ENCODE measurements at places on chromosomes 6 and 20.
A peak's percentile ranks its signal among the peaks of the same experiment; 100 is the strongest.

DNA sequence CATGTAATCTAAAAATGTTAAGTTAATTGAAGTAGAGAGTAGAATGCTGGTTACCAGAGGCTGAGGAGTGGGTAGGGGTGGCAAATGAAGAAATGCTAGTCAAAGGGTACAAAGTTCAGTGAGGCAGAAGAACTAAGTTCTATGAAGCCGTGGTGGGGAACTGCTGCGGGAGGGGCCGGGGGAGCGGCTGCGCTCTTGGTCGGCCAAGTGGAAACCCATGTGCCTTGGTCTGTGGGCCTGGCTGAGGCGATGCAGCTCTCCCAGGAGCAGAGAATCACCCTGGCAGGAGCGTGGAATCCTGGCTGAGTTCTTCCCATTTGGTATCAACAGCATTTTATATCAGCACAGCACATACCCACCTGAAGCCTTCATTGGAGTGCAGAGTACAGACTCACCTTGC lies 22.3 kb downstream of the TTLL2 start:
- DNase-seq, result no peak

DNA sequence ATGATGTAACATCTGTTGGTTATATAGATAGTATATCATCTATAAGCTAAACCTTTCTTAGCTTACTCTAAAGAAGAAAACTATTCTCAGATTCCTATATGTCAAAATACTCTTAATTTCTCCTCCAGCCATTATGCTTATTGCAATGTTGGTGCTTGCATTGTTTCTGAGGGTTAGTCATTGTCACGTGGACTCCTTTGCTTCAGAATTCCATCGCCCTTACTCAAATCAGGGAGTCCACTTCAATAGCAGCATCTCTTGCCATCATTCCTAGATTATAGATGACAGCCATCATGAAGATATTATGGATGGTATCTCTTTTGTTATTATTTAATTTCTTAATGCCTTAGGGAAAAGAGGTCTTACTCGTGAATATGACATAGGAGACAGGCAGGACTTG lies 776.1 kb downstream of the TENT5A start:
- DNase-seq, result no peak

DNA sequence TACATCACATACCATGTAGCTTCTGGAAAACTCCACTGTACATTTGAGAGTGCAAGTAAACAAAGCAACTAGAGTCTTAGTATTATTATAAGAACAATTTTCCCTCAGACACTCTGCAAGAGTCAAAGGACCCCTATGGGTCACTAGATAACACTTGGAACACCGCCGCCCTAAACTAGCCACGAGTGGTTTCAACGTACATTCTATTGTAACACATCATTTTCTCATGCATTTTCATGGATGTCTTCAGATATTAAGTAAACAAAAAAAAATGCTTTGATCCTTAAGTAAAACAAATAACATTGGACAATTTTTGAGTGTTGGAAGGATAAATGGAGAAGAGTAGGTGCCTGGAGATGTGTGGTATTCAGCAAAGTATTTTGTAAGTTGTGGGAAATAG lies 3.2 kb upstream of the RNF146 start:
- no peak for DNase-seq

GRCh38 chr6:26199773-26200764 lies 112.8 kb downstream of the HFE start:
- DNase-seq, result no peak

GRCh38 chr6:100023798-100024197 lies 29.8 kb upstream of the MCHR2 start:
- no peak for DNase-seq

GRCh38 chr6:105380634-105381033 lies 22.2 kb downstream of the PREP start:
- no peak for DNase-seq

GRCh38 chr20:47361057-47361915 lies 4.8 kb upstream of the ZMYND8 start:
- no peak for DNase-seq

GRCh38 chr6:1123386-1124375 lies 188.2 kb upstream of the FOXQ1 start:
- DNase-seq, result no peak

DNA sequence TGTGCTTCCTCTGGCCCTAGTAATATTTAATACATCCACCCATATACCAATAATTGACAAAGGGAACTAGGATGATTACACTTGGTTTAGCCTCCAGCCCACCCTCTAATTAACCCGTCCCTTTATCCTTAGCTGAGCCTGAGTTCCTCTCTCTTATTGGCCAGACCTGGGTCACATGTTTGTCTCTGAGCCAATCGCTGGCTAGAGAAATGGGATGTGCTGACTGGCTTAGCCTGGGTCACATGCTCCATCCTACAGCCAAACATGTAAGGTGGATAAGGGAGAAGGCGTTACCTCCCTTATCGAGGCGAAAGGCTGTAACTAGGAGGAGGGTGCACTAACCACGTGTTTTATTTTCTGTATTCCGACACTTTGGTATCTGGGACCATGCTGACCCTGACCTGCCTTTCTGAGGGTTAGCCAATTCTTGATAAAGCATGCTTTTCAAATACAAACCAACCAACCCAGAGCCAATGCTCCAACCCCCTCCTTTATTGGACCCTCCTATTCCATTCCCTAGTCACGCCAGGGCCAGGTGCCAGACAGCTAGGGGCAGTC lies 262.7 kb downstream of the PREX1 start:
- no peak for DNase-seq

GRCh38 chr6:152697634-152698033 lies at the start of gene MYCT1:
Gene MYCT1, plus strand, starts transcription at chr6:152697897. Its CDS starts 6 bp downstream, at chr6:152697903.
- no peak for DNase-seq

DNA sequence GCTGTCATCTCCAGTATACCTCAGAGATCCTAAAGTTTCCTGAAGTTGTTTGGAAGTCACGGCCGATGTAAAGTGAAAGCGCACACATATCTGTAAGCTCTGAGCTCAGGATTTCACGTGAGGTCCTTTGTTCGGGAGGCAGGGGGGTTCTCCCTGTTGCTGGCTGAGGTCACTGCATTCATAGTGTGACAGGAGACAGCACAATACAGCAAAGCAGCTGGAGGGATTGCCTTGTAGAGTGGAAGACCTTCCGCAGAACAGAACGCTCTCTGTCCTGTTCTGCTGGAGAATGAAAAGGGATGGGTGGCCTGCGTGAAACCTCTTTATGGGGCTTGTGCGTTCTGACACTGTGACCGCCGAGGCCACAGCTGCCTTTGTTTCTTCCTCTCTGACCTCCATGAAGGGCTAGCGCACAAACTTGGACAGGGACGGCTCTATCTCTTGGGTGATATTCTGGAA lies 13.4 kb upstream of the SERPINB1 start:
- no peak for DNase-seq

- DNase-seq, result no peak
Measured at GRCh38 chr6:19327241-19327640, 509.9 kb upstream of the ID4 start.

DNA sequence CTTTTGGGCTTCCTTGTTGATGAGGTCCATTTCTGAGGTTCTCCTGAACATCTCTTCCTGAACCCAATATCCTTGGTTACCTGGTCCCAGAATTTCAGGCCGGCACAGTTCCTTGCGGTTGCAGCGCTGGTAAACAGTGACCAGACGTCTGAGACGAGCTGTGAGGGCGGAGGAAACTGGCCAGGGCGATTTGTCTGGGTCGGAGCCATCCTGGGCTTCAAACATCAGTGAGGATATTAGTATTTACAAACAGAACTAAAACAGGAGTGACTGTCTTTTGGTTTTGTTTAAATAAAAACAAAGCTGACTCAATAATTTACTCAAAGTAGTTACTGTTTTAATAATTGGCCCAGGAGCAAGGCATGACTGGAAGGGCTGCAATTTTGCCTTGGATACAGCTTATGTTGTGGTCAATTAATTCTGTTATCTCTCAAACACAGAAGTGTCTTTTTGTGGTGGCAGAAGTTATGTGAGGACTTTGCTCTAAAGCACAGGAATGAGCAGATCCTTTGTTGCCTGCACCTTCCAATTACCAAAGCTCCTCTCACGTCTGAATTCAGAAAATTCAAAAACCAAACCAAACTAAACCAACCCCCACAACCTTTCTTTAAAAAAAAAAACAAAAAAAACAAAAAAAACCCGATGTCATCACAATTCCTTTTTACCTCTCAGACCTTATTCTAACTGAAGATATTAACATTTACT lies 58.7 kb upstream of the EMILIN3 start:
- DNase-seq, result no peak

GRCh38 chr6:111686249-111686931 lies 80.7 kb upstream of the TRAF3IP2 start:
- DNase-seq, result no peak

GRCh38 chr6:83431545-83432155 lies 799 bp upstream of the ME1 start:
- DNase-seq, result no peak

DNA sequence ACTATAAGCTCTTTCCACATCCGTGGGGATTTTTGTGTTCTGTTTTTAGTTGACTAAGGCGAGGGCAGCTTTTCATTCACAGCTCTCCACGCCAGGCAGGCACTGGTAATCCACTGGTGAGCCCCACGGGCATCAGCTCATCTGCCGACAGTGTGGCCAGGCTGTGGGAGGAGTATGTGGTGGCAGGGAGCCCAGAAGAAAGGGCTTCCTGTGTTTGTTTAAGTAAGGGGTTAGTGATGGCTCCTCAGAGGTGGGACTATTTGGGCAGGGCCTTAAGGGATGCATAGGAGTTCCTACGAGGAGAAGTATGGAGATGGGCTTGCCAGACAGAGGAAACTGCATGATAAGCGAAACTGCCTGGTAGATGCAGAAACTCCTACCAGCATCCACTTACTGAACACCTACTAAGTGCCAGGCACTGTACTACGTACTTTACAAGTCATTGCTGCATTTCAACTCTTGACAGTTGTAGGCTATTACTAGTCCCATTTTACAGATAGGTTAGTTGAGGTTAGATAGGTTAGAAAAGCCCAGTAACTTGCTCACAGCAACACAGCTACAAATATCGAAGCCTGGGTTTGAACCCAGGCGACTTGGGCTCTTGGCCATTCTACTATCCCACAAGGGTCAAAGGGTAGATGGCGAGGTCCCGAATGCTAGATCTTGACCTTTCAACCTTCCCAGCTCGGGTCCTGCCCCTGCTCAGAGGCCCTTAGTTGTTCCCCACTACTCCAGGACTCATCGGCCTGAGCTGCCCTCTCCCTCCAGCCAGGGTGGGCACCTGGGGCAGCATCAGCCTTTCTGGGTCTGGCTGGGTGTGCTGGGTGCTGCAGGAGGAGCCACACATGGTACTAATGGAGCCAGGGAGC lies 55.1 kb downstream of the CEBPB start:
- DNase-seq, result no peak

- DNase-seq, result no peak
Measured at GRCh38 chr6:105780146-105780860, 305.8 kb upstream of the PRDM1 start.

GRCh38 chr6:104995989-104996617 lies 39.2 kb downstream of the LIN28B start:
- peak; percentile 9 for DNase-seq

- DNase-seq, result peak; percentile 29
Measured at GRCh38 chr6:38137608-38138265, 318.2 kb downstream of the ZFAND3 start.

DNA sequence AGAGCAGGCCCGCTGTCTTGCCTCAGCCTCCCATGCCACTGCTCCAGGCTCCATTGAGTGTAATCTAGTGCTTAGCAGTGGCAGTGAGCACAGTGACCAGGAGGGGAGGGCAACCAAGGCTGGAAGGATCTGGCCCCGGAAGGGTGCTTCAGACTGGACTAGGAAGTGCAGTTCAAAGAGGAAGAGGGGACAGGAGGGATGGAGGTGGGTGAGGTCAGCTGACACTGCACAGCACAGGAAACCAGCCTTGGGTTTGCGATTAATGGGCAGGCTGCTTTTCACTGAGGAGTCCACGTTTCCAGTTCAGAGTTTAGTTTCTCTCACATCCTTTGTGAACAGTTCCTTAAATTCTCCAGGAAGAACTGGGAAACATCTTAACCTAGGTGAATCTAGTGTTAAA lies 46.9 kb downstream of the CDS2 start:
- DNase-seq, result no peak

- DNase-seq, result no peak
Measured at GRCh38 chr6:33211666-33212422, 3.5 kb downstream of the RING1 start.
